ENCODE measurements at places on chromosomes 12 and 14.
A peak's percentile ranks its signal among the peaks of the same experiment; 100 is the strongest.

GRCh38 chr12:11653215-11653753, 3.8 kb downstream of the ETV6 start:
- DNase-seq = no peak

DNA sequence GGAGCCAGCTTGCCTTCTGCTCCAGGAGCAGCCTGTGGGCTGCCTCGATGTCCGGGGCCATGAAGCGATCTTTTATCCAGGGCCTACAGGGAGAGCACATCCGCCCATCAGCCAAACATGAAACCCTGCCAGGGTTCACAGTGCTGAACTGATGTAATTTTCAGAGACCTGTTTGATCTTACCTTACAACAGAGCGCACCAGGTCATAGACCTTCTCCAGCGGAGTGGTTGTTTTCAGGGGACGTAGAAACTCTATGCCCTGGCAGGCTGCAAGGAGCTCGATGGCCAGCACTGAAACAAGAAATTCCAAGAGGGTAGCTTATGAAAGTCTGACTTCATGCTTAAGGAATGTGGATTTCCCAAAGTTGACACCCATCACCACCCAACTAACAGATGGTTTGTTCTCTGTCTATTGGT, 19.7 kb downstream of the HAL start:
- no peak for DNase-seq

- DNase-seq = no peak
These were observed 7.9 kb upstream of the TINF2 start for GRCh38 chr14:24250354-24250753.

- no peak for DNase-seq
These were observed 85.4 kb downstream of the ZFP36L1 start for GRCh38 chr14:68707482-68707881.

DNA sequence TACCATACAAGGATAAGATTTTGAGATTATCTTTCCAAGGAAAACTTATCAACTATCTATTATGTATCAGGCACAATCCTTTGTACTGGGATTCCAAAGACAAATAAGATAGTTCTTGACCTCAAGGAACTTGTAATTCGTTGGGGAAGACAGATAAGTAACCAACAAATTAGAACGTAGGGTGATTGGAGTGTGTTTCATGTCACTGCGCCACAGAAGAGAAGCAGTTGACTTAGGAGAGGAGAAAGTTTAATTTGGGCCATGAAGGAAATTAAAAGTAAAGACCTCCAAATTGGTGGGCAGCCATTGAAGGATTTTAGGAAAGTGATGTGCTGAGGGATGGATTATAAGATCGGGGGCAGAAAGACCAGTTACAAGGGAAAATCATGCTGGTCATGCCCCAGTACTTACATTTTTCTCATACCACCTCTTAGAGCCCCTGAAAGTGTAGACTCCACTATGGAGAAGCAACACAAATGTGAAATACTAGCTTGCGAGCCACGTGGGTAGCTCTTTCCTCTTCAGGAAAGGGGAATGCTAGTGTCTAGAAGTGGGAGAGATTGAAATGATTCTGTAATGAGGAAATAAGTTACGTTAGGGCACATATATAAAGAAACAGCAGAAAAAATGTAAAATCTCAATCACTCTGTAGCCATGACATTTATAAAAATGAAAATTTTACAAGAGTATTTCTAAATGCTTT, 148.7 kb downstream of the ETV6 start:
- DNase-seq = no peak

GRCh38 chr14:91283666-91284065, 39.2 kb upstream of the GPR68 start:
- peak; percentile 11 for DNase-seq

DNA sequence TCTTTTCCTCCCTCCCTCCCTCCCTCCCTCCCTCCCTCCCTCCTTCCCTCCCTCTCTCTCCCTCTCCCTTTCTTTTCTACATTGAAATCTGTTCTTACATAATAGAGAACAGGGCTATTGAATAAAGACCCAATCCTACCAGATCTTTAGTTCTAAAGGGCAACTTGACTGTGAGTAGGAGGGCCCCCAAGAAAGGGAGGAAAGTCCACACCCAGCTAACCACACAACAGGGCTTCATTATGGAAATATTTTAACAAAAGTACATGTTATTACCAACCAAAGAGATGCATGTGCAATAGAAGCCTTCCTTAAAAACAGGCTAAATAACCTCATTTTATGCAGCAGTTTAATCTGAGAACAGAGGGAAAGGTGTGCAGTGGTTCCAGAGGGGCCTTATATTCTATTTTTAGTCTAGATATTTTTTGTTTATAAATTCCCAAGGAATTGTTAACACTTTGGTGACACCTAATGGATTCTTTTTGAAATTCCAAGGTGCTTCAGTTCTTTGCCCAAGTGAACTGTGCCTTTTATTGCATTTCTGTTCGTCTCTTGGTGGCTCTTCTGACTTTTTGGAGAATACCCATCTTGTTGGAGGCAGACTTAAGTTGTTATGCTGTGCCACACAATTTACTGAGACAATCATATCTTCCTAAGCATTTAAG, 63.0 kb downstream of the GNS start:
- no peak for DNase-seq

All from ELF-1 (cell line).